Heart right ventricle (tissue), 16 donors: ENCODE measurements at places on chromosomes 16 and 17. TPM values are rescaled to one million over a fixed set of nuclear protein-coding genes. Genes with fewer than 3 reads are reported as not detected.

DNA sequence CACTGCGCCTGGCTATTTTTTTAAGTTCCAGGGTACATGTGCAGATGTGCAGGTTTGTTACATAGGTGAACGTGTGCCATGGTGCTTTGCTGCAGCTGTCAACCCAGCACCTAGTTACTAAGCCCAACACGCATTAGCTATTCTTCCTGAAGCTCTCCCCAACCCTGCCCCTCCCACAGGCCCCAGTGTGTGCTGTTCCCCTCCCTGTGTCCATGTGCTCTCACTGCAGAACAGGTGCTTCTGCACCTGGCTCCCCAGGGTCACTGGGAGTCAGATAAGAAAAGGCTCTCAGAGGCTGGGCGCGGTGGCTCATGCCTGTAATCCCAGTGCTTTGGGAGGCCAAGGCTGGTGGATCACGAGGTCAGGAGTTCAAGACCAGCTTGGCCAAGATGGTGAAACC, 6.2 kb downstream of the HASPIN start:
- no peak for DNase-seq

- no peak for DNase-seq
Observed at GRCh38 chr16:12210925-12211869, 234.7 kb downstream of the SNX29 start.

DNA sequence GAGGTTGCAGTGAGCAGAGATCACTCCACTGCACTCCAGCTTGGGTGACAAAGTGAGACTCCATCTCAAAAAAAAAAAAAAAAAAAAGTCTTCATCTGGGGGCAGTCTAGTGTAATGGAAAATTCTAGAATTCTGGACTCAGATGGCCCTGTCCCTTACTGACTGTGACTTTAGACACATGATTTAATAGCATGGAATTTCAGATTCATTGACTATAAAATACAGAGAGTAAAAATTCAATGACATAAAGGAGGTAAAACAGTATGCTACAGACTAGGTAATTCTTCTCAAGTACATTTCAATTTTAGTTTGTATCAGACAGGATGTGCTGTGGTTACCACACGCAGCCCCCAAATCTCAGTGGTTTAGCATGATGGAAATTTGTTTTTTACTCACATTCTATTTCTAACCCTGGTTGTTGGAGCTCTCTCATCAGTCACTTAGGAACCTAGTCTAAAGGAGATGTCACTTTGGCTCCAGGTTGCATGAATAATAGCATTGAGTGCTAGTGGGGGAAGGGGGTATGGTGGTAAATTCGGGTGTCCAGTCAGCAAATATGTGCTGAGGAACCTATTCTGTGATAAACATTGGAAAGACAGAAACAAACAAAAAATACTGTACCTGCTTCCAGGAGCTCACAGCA, 444.0 kb downstream of the XYLT1 start:
- no peak for DNase-seq

DNA sequence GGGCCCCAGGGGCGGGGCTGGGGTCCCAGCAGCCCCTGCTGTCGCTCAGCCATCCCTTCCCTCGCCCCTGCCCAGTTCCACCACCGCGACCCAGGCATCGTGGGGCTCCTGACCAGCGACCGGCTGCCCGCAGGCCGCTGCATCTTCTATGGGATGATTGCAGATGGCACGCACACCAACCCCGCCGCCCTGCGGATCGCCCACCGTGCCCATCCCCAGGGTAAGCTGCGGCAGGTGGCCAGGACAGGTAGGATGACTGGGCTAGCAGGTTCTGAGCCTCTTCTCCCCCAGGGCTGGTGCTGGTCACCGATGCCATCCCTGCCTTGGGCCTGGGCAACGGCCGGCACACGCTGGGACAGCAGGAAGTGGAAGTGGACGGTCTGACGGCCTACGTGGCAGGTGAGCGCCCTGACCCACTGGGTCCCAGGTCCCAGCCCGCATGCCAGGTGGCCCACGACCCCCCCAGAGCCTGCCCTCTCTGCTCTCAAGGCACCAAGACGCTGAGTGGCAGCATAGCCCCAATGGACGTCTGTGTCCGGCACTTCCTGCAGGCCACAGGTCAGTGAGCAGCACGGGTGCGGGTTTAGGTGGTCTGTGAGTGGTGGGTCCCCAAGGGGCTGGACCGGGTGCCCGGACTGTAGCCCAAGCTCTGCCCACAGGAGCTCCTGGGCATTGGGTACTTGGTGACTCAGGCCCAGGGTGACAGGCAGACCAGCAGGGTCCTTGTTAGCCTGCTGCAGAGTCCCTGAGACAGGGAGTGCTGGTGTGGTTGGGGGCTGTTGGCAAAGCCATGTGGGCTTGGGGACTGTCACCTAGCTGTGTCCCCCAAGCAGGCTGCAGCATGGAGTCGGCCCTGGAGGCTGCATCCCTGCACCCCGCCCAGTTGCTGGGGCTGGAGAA, 2.8 kb downstream of the CEMP1 start:
- DNase-seq, result no peak

The TBX2 gene
- total RNA-seq, result 8.7 TPM
